Stimulated activated CD4-positive, alpha-beta T cell treated with anti-CD3 and anti-CD28 coated beads, Interleukin-4, amount 100 ng/mL, for 24 hours (primary cell): ENCODE measurements at places on chromosomes 4 and X.

GRCh38 chrX:7926501-7926900, 712 bp downstream of the PNPLA4 start:
- no peak for DNase-seq

DNA sequence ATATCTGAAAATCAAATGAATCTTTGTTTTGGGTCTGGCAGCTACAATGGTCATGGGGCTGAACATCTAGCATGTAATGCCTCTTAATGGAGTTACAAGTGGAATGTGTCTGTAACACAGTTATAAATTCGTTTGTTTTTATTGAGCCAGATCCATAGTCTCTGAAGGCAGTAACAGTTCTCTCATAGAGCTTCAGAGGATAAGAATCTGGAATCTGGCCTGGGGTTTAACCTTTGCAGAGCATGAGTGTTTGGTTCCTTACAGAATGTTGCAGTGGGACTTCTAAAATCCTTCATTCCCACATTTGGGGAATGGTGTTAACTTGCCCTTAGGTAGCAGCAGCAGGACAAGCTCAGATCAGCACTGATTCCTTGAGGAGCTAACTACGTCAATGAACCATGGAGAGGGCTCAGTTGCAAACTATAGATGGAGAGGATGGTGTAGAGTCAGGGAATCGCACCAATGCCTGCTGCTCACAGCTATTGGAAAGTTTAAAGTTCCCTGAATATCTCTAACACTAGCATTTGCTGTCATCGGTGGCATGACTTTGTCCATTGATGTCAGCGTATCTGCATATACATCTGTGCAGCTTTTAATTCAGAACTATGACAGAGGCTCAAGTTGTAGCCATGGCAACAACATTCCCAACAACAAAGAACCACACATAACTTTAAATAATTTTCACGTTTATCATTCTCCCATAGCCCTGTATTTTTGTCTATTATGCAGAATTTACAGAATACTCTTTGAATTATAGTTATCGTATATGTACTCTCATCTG, 72.2 kb downstream of the RASGEF1B start:
- no peak for DNase-seq

- no peak for DNase-seq
Observed at GRCh38 chrX:13078739-13079444, 34.5 kb upstream of the FAM9C start.

GRCh38 chr4:118585015-118585414, 100.2 kb upstream of the METTL14 start:
- DNase-seq, result no peak

DNA sequence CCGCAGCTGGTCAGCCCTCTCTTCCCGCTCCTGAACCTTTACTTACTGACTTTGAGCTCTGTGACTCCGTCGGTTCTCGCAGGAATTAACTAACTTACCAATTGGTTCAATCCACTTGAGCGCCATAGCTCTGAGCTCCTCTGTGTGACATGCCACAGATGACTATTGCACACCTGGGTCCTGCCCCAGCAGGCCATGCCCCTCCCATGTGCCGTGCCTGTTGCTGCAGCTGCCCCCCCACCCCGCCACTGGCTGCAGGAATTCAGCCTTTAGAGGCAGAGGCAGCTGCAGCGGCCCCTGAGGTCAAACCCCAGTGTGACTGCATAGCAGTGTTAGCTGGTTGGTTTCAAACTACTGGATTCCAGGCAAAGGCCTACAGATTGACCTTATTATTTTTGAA, 70.6 kb downstream of the MTMR1 start:
- no peak for DNase-seq
